Mesangial cell (primary cell): ENCODE measurements at places on chromosomes 7 and 10. TPM values are rescaled to one million over a fixed set of nuclear protein-coding genes. Genes with fewer than 3 reads are reported as not detected.

ASAH2B gene
- 2.5 and 3.7 TPM in 2 replicates for total RNA-seq

GRID2IP gene
- under 0.01 and 0.25 TPM in 2 replicates for total RNA-seq

CLEC2L gene
- not detected in 2 replicates for total RNA-seq

ZPBP gene
- total RNA-seq: not detected in 2 replicates

ZDHHC6 gene
- 6.1 and 15.2 TPM in 2 replicates for total RNA-seq
